Activated CD8-positive, alpha-beta T cell treated with anti-CD3 and anti-CD28 coated beads for 36 hours (primary cell): ENCODE measurements at places on chromosomes 2 and 18.

GRCh38 chr2:119111115-119111975, 47.2 kb downstream of the C1QL2 start:
- DNase-seq: no peak

GRCh38 chr2:232653441-232653840, 20.0 kb downstream of the EFHD1 start:
- DNase-seq: no peak

DNA sequence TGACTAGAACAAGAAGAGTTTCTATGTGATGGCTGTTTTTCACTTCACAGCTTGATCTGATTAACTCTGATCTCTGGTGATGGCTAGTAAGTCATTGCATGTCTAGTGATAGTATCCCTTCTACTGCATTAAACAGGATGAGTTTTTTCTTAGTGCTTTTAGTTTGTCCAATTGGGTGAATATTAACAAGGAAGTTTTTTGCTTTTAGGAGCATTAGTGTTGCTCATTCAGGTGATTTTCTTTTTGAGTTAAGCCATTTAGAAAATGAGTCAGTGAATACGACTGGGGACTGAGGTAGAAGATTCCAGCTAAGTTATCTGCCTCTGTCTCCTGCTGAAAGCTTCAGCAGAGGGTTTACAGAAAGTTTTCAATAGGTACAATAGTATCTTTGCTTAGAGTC, 306.7 kb downstream of the PIK3C3 start:
- no peak for DNase-seq

GRCh38 chr18:58502628-58503027, 126.3 kb downstream of the ALPK2 start:
- no peak for DNase-seq

- DNase-seq: no peak
These were observed 421.0 kb downstream of the TXNL1 start for GRCh38 chr18:56217406-56217805.

GRCh38 chr18:3037423-3037915, 24.5 kb upstream of the LPIN2 start:
- DNase-seq: peak; percentile 46

- DNase-seq: no peak
These were observed 2.2 kb downstream of the ACSL3 start for GRCh38 chr2:222862909-222863544.

GRCh38 chr2:18998491-18998890, 359.9 kb downstream of the OSR1 start:
- DNase-seq: no peak

GRCh38 chr2:104408266-104408665, 445.6 kb upstream of the POU3F3 start:
- no peak for DNase-seq

DNA sequence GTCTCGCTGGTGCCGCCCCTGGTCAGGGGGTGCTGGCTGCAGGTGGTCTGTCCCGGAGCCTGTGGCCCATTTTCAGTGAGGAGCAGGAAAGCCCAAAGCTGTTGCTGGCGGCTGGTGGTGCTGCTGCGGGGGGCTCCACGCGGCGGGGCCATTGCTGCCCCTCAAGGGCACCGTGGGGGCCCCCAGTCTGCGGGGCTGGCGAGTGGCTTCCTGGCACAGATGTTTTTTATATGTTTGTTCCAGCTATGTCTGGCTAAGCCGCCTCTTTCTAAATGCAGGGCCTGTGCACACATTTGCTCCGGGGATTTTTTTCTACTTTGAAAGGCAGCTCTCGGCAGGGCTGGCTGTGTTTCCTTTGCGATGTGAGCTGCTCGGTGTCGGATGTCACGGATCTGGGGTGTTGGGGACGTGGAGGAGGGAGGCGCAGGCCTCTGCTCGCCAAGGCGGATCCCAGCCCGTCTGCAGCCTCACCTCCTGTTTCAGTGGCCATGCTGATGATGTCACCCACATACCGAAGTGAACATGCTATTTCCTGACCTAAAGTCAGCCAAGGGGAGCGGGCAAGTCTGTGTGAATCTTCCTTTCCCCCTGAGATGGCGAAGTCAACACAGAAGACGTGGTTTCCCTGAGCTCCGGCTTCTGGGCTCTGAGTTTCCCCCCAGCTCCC, 112.0 kb upstream of the CTDP1 start:
- DNase-seq: no peak

- DNase-seq: no peak
These were observed 376.6 kb downstream of the PTH2R start for GRCh38 chr2:208783184-208783583.

DNA sequence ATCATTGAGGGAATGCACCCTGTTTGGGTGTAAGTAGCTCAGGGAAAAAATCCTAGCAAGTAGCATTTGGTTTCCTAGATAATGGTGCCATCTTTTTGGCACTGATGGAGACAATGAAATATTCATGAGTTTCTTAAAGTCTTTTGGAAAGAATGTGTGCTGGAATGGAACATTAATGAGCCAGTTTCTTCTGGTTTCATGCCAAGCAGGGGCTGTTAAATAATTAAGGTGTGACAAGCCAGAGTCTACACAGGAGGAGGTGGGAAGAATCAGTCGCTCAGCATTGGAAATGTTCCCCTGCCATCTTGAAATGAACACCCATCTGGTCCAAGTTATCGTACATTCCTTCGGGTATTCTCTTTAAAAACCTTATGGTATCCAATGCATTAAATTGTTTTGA, 457.3 kb downstream of the RIT2 start:
- DNase-seq: no peak

GRCh38 chr2:217610401-217610814, 392.4 kb downstream of the TNS1 start:
- peak; percentile 90 for DNase-seq
